ENCODE measurements at places on chromosomes 4 and X. TPM values are rescaled to one million over a fixed set of nuclear protein-coding genes. Genes with fewer than 3 reads are reported as not detected.

The RAB39B gene
- total RNA-seq, result 9.3 TPM

The PAGE2B gene
- not detected for total RNA-seq

The KLHL15 gene
- total RNA-seq, result 8.9 TPM

The SLC25A4 gene
- 42.0 TPM for total RNA-seq

DNA sequence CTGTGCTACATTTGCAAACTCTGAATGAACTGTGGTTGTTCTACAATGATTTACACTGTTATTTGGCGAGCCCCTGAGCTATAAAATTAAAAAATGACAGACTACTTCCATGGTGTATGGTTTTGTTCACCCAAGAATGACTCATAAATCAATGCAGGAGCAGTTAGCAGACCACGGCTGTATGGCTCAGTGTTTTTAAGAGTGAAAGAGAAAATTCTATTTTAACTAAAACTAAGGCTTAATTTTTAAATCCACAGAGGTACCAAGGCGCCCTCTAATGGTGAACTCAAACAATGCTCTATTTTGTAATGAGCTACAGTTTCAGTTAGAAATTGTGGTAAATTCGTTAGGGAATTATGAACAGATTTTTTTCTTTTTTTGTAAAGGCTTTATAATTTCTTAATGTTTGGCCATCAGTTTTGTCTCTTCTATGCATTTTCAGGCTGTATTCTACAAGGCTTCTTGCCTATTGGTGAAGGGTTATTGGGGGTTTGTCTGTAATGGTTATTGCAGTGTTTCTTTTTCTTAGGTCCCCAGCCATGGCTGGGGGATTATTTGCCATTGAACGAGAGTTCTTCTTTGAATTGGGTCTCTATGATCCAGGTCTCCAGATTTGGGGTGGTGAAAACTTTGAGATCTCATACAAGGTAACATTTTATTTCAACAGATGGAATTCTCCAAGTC lies 32.5 kb downstream of the HMGB2 start:
- no peak overlapping the region for H3K27ac ChIP-seq
- peaks cover 16% of the 10 kb centered on the region for H3K36me3 ChIP-seq

DNA sequence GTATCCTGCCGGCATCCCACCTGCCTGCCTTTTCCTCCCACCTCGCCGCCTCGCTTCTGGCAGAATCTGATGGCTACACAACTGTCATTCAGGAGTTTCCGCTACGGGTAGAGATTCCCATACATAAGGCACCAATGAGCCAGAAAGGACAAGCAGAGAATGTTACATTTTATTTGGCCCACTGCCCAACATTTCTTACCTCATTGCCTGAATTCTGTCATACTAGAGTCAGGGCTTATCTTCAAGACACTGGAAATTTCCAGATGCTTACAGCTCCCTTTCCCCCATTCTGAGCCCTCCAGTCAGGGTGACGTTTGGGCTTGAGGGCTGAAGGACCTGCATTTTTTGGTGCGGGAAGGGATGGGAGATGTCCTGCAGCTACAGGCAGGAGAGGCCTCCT lies 113.0 kb downstream of the NHS start:
- no peak for DNase-seq
- H3K4me3 ChIP-seq, result no peak overlapping the region
- no peak overlapping the region for H3K27ac ChIP-seq
- H3K36me3 ChIP-seq, result no peaks in the 10 kb centered on the region
- H3K4me1 ChIP-seq, result no peaks in the 10 kb centered on the region

DNA sequence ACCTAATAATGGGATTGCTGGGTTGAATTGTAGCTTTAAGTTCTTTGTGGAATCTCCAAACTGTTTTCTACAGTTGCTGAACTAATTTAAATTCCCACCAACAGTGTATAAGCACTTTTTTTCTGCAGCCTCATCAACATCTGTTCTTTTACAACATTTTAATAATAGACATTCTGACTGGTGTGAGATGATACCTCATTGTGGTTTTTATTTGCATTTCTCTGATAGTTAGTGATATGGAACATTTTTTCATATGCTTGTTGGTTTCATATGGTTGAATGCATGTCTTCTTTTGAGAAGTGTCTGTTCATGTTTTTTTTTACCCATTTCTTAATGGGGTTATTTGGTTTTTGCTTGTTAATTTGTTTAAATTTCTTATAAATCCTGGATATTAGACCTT lies 1718.9 kb downstream of the C4orf33 start:
- no peak overlapping the region for H3K27ac ChIP-seq
- H3K4me3 ChIP-seq, result no peak overlapping the region
- H3K27me3 ChIP-seq, result peaks cover 1% of the 10 kb centered on the region
- no peaks in the 10 kb centered on the region for H3K36me3 ChIP-seq
- H3K4me1 ChIP-seq, result no peaks in the 10 kb centered on the region
- DNase-seq, result no peak

- no peak within 1 kb of the TSS for H3K4me3 ChIP-seq
- no peak within 1 kb of the TSS for H3K27ac ChIP-seq
- H3K27me3 ChIP-seq, result no peaks in the 10 kb centered on the region
- H3K4me1 ChIP-seq, result peaks cover 3% of the 10 kb centered on the region
- no peaks in the 10 kb centered on the region for H3K36me3 ChIP-seq
Observed at GRCh38 chrX:78327370-78328086, at the start of gene CYSLTR1. Gene CYSLTR1 (minus strand): TSS chrX:78327611. CDS start chrX:78273746, 53,865 bp downstream.

DNA sequence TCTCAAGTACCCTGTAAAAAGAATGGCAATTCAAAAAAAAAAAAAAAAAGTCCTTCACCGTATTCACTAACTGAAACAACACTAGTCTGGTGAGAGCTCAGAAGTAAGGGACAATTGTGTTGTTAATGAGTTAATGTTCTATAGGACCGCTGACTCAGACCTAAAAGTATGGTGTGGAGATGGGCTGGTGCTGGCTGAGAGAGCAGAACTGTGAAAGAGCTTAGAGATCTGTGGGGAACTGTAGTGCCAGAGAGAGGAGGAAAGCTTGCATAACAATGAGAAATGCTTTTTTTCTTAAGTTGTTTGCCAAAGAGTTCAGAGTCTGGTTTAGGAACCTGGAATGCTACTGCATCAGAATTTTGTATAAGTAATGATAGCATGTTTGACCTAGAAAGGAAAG lies 65.1 kb downstream of the LHFPL1 start:
- no peak for DNase-seq
- H3K27me3 ChIP-seq, result no peaks in the 10 kb centered on the region
- H3K4me3 ChIP-seq, result no peak overlapping the region
- no peaks in the 10 kb centered on the region for H3K4me1 ChIP-seq
- no peaks in the 10 kb centered on the region for H3K36me3 ChIP-seq
- H3K27ac ChIP-seq, result no peak overlapping the region

GRCh38 chrX:119189115-119189514 lies 47.0 kb upstream of the PGRMC1 start:
- no peaks in the 10 kb centered on the region for H3K27me3 ChIP-seq
- H3K27ac ChIP-seq, result no peak overlapping the region
- no peak for DNase-seq

GRCh38 chr4:10046471-10046870 lies 25.2 kb upstream of the SLC2A9 start:
- H3K27me3 ChIP-seq, result no peaks in the 10 kb centered on the region
- no peak for DNase-seq
- H3K36me3 ChIP-seq, result no peaks in the 10 kb centered on the region
- no peak overlapping the region for H3K4me3 ChIP-seq

- no peak for DNase-seq
- no peak overlapping the region for H3K27ac ChIP-seq
- no peak overlapping the region for H3K4me3 ChIP-seq
- no peaks in the 10 kb centered on the region for H3K27me3 ChIP-seq
Observed at GRCh38 chr4:79083406-79084010, 144.3 kb upstream of the PAQR3 start.

DNA sequence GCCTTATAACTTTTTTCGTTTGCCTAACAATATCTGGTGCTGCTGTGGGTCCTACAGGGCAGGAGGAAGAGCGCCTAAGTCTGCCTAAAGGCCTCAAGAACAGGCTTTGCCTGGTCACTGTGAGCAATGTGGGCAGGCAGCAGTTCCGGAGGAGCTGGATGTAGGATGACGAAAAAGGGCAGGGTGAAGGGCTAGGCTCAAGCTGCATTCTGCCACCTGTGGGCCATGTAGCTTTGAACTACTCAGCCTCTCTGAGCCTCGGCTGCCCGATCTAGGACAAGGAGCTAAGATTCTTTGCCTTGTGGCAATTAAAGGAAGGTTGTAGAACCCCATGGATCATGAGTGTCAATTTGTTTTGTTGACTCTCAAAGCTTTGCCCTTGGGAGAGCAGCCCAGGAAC lies 57.1 kb upstream of the MAMLD1 start:
- H3K4me1 ChIP-seq, result no peaks in the 10 kb centered on the region
- DNase-seq, result no peak
- H3K36me3 ChIP-seq, result no peaks in the 10 kb centered on the region
- no peak overlapping the region for H3K27ac ChIP-seq
- H3K4me3 ChIP-seq, result no peak overlapping the region

DNA sequence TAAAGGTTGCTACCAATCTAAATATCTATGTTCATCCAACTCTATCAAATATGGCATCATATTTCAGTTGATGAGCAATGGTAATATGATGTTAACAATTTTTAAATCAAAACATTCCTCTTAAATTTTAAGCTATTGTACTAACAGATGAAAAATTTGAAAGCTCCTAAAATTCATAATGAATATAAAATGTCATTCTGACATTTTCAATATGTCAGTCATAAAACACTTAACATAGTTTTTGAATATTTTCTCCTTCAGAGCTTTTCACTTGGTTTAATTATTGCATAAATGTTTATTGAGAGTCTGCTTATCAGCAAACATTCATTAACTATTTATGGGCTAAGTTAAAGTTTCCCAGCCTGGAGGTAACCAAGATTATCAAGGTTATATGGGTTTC lies 11.8 kb downstream of the ARSJ start:
- H3K27ac ChIP-seq, result no peak overlapping the region
- no peak for DNase-seq
- H3K4me1 ChIP-seq, result no peaks in the 10 kb centered on the region
- H3K36me3 ChIP-seq, result no peaks in the 10 kb centered on the region
- H3K27me3 ChIP-seq, result no peaks in the 10 kb centered on the region

DNA sequence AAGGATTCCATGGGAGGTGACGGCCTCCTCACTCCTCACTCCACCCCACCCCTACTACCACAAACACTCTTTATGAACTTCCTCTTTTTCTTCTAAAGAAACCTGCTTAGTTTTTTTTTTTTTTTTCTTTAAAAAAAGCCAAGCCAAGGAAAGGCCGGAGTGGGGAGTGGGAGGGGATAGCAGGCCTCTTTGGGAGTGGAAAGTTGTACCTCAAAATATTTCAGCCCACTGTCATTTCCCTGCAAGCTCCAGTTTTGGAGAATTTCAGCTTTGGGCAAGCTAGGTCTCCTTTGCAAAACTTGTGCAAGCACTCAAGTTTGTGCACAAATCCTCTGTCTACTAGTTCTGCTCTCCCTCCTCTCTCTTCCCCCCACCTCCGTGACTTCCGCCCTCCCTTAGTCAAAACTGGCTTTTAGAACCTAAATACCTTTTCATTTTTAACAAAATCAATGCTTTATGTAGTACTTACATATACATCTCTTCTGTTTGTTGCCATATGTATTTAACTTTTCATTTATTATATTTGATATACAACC lies 512 bp upstream of the ANTXR2 start:
- H3K4me1 ChIP-seq, result no peaks in the 10 kb centered on the region
- no peak for DNase-seq
- H3K36me3 ChIP-seq, result no peaks in the 10 kb centered on the region
- H3K4me3 ChIP-seq, result peak overlapping the region; percentile 82
- no peak overlapping the region for H3K27ac ChIP-seq

DNA sequence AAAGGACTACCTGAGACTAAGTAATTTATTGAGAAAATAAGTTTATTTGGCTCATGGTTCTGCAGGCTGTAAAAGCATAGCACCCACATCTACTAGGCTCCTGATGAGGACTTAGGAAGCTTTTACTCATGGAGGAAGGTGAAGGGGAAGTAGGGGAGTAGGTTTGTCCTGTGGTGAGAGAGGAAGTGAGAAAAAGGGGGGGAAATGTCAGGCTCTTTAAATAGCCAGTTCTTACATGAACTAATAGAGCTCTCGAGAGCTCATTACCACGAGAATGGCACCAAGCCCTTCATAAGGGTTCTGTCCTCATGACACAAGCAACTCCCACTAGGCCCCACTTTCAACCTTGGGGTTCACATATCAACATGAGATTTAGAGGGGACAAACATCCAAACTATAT lies 125.5 kb upstream of the NRK start:
- no peak overlapping the region for H3K4me3 ChIP-seq
- no peaks in the 10 kb centered on the region for H3K36me3 ChIP-seq
- no peak for DNase-seq
- H3K4me1 ChIP-seq, result peaks cover 2% of the 10 kb centered on the region

DNA sequence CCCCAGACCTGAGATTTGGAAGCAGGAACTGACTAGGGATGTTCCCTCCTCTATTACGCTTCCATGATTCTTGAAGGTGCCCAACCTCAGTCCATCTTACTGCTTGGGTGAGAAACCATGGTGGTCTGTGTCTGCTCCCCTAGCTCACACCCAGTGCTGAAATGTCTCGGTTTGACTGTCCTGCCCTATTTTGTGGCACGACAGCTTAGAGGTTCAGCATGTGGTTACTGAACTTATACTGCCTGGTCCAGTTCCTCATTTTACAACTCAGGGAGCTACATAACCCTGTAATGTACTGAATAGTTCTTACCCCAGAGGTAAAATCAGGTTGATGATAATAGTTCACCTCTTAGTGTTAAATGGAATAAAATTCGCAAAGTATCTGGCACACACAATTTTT lies 203.1 kb downstream of the RBM46 start:
- no peaks in the 10 kb centered on the region for H3K27me3 ChIP-seq
- no peaks in the 10 kb centered on the region for H3K4me1 ChIP-seq
- H3K36me3 ChIP-seq, result no peaks in the 10 kb centered on the region
- no peak overlapping the region for H3K4me3 ChIP-seq
